ENCODE measurements at places on chromosomes 1 and 21.

GRCh38 chr1:212700223-212700891 is 717 bp upstream of the BATF3 start:
- peak; percentile 81 for DNase-seq

DNA sequence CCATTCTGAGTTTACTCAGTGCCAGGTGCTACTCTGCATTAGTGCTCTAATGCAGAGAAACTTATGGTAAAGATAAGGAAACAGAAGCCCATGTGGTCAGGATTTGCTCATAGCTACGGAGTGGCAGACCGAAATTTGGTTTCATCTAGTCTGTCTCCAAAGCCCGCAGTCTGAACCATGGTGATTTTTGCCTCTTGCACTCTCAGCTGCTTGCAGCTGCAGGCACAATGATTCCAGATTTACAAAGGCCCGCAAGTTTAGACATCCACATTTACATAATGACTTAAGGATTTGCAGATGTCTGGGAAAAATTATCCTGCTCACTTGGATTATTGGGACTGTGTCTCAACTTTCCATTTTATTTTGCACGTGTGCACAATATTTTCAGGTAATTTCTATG is 161.3 kb upstream of the KCNJ6 start:
- DNase-seq, result no peak

GRCh38 chr1:157782931-157783330 is 6.0 kb upstream of the FCRL2 start:
- no peak for DNase-seq

DNA sequence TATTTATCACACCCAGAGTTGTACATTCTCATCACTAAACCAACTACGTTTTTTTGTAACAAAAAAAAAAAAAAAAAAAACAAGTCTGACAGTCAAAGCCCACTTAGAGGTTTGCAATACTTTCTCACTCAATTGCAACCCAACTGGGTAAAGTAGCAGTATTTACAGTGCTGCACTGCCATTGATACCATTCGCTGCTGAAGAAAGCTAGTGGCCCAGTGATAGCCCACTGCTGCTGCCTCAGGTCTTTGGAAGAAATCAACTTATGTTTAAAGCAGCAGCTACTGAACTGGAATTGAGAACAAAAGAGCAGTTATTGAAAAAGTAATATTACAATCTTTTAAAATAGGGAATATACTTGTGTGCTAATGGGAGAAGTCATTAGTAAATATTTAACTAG is 2.7 kb downstream of the HNRNPU start:
- DNase-seq, result no peak

DNA sequence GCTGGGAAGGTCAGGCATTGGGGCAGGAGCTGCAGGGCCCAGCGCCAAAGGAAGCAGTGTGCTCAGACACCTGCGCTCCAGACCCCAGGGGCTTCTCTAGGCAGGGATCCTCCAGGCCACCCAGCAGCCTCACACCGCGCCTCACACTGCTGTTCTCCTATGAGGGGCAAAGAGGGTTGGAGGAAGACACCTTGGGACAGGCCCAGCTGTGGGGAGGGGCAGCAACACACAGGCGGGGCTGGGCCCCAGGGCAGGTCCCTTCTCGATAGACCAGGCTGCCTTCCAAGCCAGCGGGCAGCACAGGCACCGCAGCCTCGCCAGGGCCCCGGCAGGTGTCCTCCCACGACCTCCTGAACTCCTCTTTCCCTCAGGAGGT is 20.7 kb upstream of the PRSS38 start:
- DNase-seq, result no peak

GRCh38 chr1:178933105-178933561 is 62.3 kb upstream of the ANGPTL1 start:
- no peak for DNase-seq

- DNase-seq, result peak; percentile 32
These were observed 2.7 kb downstream of the SPATA21 start for GRCh38 chr1:16434501-16434900.

GRCh38 chr1:22101199-22101598 is 41.7 kb downstream of the WNT4 start:
- no peak for DNase-seq

DNA sequence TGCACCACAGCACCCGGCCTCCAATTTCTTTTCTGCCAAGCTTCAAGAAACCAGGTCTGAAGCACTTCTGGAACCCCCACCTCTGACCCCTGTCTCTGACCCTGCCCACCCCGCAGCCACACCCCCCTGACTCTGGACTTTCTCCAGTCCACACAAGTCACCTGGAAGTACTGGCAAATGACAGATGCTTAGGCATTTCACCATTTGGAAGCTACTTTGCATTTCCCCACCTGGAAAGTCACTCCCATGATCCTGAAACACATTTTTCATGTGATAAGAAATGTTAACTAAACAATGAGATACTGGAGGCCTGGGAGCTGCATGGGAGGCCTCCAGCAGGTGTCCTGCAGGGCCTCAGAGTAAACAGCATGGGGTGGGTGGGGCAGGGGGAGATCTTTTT is 45.7 kb downstream of the NTPCR start:
- DNase-seq, result no peak

DNA sequence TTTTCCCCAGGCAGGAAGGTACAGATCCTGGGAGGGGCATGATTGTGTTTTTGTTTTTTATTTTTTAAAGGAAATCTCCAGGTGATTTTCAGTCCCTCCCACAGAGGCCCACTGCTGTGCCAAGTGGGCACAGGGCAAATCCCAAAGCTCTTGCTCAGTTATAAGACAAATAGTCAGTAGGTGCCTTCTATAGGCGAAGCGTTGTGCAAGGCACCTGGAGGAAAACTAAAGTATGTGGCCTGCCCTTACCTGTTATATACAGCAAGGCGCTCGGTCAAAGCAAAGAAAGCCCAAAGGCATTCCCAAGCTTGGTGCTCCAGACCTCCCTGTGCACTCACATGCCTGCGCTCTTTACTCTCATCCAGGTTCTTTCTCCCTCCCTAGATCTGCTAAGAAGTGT is 81.0 kb downstream of the KCNJ15 start:
- no peak for DNase-seq

DNA sequence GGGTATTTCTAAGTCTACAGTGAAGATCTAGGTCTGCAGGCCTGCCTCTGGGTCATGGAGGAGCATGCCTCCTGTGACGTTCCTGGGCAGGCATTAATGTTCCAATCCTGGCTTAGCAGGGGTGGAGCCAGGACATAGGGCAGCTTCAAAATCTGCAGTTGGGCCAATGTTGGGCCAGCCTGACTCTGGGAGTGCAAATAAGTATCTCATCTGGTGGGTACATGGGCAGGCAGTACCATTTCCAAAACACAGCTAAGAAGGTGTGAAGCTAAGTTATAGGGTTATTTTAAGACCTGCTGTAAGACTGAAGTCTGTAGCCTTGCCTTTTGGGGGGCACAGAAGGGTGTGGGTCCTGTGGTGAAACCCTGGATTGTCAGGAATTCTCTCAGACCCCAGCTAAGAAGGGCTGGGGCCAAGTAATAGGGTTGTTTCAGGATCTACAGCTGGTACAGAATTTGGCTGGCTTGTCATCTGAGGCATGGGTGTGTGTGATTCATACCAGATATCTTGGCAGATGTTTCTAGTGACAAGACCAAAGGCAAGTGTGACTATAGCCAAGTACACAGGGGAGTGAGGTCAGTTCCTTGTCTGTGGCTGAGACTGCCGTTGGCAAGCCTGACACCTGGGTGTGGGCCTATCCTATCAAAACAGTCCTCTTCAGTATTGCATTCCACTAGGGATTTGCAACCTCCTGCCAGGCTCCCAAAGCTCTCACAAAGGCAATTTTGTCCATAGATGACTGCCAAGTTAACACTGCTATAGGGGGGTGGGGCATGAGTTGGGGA is 468.7 kb upstream of the B3GALT2 start:
- no peak for DNase-seq

GRCh38 chr1:166980383-166980782 is 5.0 kb upstream of the ILDR2 start:
- DNase-seq, result no peak

DNA sequence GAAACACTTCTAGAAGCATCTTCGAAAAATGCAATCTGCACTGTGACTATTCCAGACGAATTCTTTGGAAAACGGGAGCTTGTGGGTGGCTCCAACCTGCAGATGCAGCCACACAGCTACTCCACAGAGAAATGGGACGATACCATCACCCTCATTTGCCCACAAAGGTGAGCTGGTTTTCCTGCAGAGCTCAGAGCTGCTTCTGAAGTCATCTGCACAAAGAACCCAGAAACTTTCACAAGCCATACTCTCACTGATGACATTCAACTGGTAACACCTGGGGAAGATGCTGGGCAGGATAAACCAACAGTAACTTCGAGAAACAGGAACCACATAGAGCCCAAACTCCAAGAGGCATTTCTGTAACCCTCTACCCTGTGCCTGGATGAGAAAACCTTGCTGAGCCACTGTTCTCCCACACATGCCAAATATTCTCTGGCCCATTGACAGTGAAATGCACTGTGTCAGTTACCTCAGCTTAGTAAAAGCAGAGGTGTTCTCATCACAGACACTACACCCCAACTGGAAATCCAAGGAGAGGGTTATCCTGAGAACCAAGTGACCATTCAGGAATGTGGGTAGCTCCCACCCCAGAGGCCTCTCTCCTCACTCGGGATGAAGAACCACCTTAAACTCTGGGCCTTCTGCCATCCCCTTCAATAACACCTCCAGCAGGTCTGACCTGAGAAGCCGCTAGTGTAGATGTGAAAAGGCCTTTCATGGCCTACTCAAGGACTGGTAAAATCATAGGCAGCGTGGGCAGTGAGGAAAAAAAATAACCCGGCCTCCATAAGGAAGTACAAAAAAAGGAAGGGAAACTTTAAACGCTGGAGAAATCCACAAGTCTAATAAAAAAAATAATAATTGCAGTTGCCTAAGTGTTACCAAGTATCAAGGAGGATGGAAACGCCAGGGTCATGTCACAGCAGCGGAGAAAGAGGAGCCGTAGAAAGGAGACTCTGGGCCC is 56.7 kb downstream of the HSF2BP start:
- no peak for DNase-seq

DNA sequence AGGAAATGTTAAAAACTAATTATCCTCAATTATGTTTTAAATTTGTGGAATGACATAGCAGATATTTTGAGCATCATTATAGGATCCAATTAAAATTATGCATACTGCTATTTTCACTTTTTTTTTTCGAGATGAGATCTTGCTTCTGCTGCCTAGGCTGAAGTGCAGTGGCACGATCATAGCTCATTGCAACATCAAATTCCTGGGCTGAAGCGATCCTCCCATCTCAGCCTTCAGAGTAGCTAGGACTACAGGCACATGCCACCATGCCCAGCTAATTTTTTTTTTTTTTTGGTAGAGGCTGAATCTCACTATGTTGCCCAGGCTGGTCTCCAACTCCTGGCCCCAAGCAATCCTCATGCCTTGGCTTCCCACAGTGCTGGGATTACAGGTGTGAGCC is 11.3 kb upstream of the SLC1A7 start:
- no peak for DNase-seq

GRCh38 chr1:109388884-109389637 is 8.7 kb downstream of the SORT1 start:
- no peak for DNase-seq

DNA sequence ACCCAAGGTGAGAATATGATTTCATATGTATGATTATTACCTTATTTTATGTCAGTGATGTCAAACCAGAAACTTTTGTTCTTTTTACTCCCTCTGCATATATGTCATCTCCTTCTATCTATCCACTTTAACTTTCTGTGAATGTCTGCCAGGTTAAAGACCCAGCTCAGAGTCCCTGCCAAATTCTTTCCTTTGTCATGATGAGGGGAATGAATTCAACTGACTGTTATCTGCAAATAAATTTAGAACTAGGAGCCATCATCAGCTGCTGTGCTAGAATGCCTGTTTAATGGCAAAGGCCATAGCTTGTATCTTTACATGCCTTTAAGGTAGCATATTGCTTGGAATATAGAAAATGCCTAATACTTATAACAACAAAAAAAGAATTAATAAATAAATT is 815.6 kb upstream of the NEGR1 start:
- no peak for DNase-seq

DNA sequence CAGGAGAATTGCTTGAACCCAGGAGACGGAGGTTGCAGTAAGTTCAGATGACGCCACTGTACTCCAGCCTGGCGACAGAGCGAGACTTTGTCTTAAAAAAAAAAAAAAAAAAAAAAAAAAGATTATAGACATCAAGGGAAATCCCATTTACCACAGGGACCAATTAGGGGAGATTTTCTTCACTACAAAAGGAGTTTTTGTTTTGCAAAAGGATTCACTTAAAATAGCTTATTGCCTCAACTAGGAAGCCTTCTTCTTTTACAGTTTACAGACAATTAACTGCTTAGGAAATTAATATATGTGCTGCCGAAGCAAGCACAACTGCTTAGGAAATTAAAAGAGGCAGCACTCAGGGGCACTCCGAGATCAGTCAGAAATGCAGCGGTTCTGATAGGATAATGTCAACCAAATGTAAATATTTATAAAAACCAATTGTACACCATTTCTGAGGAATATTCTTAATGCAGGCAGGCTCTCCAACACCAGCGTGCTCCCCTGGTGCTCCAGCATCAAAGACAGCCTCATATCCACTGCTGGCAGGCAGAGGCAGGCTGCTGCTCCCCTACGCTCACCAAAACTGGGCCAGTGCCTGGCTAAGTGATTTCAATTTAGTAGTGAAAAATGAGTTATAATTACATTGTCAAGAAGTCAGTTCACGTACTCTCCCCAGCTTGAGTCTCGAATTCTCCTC is 107.9 kb upstream of the RAB4A start:
- no peak for DNase-seq

- DNase-seq, result no peak
These were observed 39.2 kb downstream of the RUNX3 start for GRCh38 chr1:24890887-24891286.

GRCh38 chr1:20725189-20726117 is 7.0 kb downstream of the SH2D5 start:
- no peak for DNase-seq

DNA sequence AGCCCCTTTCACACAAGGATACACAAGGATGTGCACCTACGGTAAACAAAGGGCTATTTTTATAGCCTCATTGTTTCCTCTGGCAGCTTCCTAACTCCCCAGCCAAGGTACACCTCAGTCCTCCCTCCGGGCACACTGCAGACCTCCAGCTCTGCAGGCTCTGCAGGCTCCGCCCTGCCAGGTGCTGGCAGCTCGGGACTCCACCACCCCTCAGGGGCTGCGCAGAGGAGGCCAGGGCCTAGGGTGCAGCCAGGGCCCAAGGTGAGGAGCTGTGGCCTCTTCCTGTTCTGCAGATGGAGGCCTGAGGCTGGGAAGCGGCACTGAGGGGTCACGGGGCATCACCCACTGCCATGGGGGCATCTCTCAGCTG is 19.8 kb upstream of the CLSTN1 start:
- DNase-seq, result no peak

- no peak for DNase-seq
These were observed 1.7 kb upstream of the GLIS1 start for GRCh38 chr1:53740621-53741105.
